ENCODE measurements at places on chromosomes 12 and 14.

GRCh38 chr12:44526655-44527182, 349.4 kb downstream of the NELL2 start:
- DNase-seq, result no peak

DNA sequence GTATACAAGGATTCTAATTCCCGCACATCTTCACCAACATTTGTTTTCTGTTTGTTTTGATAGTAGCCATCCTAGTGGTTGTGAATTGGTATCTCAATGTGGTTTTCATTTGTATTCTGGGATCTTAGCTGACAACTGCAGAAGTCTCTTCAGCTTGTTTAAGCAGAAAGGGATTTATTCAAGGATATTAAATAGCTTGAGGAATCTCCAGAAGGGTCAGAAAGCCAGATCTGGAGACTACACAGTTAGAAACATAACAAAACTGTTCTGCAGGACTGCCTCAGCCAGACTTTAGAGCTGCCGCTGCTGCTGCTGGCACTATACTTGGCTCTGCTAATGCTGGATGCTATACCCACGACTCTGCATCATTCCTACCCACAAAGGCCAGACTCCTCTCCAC, 13.4 kb upstream of the CDKL1 start:
- no peak for DNase-seq

DNA sequence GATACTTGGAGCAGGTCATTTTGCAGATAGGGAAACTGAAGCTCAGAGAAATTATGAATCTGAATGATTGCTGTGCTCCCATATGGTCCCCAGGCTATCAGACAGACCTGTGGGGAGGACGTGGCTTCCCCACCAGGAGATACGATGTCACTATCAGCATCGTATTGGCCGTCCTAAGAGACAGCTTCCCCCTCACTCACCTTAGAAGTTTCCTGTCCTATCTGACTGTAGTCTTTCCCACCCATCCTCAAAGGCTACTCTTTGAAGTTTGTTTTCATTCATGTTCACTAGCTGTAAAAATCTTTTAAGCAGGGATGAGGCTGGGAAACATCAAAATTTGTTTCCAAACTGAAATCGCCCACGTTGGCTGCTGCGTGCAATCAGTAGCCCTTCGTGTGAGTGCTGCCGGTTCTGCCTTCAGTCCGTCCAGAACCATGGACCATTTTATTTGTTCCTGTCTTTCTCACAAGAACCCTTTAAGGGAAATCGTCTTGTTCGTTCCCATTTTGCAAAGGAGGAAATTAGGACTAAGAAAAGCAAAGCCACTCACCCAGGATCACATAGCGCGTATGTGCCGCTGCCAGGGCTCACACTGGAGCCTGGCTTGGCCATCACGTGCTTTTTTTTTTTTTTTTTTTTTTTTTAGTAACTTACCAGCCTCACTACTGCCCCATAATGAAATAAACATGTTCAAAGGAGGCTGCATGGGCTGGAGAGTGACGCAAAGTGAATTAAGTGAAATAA, 1.0 kb upstream of the KDM2B start:
- DNase-seq, result peak; percentile 68

GRCh38 chr12:102702447-102703114, 214.5 kb downstream of the PAH start:
- peak; percentile 65 for DNase-seq

- DNase-seq, result no peak
These were observed 128.0 kb downstream of the ETV6 start for GRCh38 chr12:11777451-11777850.

- DNase-seq, result no peak
These were observed 13.0 kb downstream of the KRT7 start for GRCh38 chr12:52245962-52246569.

- DNase-seq, result no peak
These were observed 35.4 kb downstream of the BCL11B start for GRCh38 chr14:99236386-99237138.

GRCh38 chr12:128052331-128052730, 214.6 kb upstream of the TMEM132C start:
- no peak for DNase-seq

DNA sequence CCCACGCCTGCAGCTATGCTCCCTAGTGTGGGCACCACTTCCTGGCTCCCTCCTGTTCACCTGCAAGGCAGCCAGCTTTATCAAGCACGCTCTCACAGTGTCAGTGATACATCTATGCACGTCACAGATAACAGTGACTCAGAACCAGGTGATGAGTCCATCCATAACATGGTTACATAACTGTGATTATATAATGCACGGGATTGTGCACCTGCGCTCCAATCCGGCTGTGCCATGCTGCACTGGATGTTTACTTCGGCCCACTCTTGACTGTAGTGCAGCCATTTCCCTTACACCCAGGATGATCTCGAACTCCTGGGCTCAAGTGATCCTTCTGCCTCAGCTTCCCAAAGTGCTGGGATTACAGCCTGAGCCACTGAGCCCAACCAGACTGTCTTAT, 38.4 kb upstream of the CEP83 start:
- no peak for DNase-seq

DNA sequence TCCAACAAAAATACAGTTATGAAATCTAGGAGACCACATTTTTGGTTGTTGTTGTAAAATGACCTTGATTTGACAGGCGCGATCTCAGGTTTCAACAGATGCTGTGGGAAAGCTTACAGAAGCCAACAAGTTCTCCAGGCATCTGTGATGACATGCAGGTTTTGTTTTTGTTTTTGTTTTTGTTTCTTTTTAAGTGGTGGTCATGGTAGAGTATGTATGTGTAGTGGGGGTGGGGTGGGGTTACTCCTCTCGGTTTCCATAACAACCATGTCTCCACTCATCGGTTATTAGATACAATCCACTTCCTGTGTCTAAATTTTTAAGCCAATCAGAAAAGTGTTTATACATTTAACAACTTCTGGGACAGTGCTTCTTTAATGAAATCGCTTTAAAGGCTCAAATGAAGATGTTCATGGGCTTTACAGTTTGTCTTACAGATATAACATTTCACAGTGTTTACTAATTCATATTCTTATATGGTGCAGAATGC, 199.9 kb upstream of the FOXN3 start:
- DNase-seq, result peak; percentile 80

DNA sequence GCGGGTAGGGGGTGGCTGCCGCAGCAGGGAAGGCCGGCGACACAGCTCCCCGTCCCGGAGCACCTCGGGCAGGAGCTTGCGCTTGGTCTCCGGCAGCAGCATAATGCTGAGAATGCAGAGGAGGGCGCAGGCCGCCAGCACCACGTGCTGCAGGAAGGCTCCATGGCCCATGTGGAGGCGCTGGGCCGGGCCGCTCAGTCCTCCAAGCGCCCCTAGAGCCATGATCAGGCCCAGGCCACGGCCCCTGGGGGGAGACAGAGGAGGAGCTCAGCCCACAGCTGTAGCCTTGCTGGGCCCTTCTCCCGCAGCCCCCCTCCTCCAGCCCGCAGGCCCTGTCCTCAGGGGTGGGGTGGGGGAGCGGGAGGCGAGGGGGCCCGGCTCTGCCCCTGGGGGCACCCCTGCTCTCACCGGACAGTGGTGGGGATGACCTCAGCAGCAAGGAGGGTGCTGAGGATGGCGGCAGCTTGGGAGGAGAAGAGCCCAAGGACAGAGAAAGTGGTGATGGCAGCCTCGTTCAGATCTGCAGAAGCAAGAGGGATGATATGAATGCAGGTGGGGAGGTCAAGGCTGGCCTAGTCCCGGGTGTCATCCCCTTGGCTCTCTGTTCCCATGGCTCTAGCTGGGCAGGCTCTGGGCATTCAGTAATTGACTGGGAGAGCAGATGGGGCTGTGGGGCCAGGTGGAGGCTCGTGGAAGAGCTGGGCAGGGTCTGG, 5.8 kb downstream of the SLC22A17 start:
- DNase-seq, result no peak

GRCh38 chr12:102569803-102570202, 89.4 kb upstream of the IGF1 start:
- DNase-seq, result no peak

GRCh38 chr12:111309584-111309983, 59.3 kb downstream of the PHETA1 start:
- no peak for DNase-seq

- DNase-seq, result no peak
These were observed 98.3 kb downstream of the NOVA1 start for GRCh38 chr14:26499546-26499945.

All from mesenchymal stem cell (in vitro differentiated cells and primary cell).